ENCODE measurements at places on chromosomes 7 and 10. TPM values are rescaled to one million over a fixed set of nuclear protein-coding genes. Genes with fewer than 3 reads are reported as not detected.

PTPRZ1 gene
- not detected for total RNA-seq

AKR1C8 gene
- total RNA-seq, result 8.5 TPM

C10orf67 gene
- not detected for total RNA-seq

DNA sequence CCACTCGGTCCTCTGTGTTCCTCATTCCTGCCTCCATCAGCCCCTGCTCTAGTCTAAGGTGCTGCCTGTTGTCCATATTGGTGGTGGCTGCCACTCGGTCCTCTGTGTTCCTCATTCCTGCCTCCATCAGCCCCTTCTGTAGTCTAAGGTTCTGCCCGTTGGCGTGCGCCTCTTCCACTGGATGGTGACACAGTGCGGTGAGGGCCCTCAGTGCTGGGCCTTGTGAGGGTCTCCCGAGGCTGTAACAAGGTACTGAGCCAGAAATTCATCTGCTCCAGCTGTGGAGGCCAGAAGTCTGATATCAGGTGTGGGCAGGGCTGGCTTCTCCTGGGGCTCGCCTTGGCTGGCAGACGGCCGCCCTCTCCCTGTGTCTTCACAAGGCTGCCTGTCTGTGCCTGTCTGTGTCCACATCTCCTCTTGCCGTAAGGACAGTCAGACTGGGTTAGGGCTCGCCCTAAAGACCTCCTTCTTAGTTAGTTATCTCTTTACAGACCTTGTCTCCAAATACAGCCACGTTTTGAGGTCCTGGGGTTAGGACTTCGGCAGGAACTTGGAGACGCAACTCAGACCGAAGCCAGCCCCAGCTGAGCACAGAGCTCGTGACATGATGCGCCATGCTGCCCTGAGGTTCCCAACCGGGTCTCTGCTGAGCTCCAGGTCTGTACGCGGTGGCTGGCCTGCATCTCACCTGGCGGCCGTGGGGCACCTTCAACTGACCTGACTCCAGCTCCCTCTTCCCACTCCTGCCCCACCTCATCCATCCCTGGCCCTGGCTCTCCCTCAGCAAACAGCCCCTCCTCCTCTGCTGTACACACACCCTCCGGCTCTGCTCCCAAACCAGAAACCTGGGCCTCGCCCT lies 181.4 kb upstream of the SHH start:
- no peak for DNase-seq

DNA sequence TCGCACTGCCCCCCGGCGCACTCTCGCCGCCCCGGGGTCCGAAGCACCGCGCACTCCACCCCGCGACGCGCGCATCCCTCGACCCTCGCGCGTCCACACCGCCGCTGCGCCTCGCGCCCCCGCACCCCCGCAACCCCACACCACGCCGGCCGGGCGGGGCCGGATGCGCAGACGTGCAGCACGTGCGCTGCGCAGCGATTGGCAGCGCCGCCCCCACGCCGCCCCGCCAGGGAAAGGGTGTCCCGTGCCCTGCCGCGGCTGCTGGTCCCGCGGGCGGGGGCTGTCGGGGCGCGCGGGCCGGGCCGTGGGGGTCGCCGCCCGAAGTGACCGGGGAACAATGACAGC lies 53.7 kb upstream of the KDM7A start:
- DNase-seq, result peak; percentile 72

DNA sequence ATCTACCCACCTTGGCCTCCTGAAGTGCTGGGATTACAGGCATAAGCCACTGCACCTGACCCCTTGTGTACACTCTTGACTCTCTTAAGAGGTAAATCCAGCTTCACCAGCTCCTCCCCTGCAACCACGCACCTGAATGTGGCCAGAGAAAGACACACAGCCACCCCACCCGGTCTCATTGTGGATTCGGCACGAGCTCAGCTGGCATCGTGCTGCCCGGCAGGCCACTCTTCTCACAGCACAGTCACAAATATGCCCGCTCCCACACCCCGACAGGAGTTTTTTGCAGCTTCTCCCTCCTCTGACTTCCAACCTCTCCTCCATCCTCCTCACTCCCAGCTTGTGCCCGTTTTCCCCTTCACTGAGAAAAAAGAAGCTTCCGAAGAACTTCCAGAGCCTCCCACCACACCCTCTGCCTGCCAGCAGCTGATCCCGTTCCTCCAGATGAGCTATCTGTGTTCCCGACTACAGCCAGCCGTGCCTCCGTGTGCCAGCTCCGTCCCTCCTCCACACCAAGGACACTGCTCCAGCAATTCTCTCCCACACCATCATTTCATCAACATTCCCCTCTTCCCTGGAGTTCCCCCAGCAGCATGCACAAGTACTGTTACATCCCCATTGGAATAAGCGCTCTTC lies 8.0 kb upstream of the SMARCD3 start:
- no peak for DNase-seq

GRCh38 chr7:27526131-27526530 lies 136.6 kb downstream of the HIBADH start:
- no peak for DNase-seq

DNA sequence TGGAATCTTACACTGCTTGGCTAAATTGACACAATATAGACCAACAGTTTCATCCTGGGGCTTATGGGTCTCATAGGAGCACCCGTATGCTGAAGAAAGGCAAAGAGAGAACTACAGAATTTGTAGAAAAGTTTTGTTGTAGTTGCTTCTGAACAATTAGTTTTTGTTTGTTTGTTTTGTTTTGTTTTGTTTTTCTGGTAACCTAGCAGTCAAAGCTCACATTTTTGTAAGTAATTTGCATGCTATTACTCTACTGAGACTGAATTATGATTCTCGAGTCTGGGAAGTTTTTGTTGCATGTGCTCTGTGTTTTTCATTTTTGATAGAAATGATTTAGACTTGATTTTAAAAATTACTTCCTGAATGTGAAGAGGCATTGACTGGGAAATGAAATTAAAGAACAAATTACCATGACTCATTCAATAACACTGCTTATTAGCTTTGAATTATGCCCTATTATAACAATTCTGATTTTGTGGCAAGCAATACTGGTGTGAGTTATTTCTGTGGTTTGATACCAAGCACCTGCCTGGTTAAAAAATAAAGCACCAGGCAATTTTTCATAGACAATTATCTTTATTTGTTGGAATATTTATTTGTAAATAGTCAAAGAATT lies 438 bp downstream of the LSMEM1 start:
- DNase-seq, result no peak
